Stimulated activated CD8-positive, alpha-beta memory T cell treated with anti-CD3 and anti-CD28 coated beads, Interleukin-4, amount 100 ng/mL, for 48 hours (primary cell): ENCODE measurements at places on chromosomes 2 and 18.

GRCh38 chr2:208142925-208143799 lies 2.8 kb downstream of the CRYGB start:
- DNase-seq = no peak

DNA sequence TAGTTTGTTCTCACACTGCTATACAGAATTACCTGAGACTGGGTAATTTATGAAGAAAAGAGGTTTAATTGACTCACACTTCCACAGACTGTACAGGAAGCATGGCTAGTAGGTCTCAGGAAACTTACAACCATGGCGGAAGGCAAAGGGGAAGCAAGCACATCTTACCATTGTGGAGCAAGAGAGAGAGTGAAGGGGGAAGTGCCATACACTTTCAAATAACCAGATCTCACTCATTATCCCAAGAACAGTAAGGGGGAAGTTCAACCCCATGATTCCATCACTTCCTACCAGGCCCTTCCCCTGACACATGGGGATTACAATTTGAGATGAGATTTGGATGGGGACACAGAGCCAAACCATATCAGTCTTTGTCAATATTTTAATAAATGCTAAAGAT lies 5.0 kb upstream of the CRYGB start:
- DNase-seq = no peak

DNA sequence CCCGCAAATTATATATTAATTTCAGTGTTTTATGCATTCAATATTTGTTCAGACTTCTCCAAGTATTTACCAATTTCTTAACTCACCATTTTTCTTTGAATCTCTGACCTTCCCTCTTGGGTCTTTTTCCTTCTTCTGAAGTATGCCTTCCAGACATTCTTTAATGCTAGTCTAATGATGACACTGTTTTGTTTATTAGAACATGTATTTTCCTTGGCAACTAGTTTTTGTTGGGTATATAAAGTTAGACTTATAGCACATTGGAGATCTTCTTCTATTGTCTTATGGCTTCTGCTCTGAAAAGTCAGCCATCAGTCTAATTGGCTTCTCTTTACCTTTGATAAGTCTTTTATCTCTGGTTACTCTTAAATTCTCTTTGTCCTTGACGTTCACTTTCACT lies 423.2 kb upstream of the NRP2 start:
- DNase-seq = no peak

DNA sequence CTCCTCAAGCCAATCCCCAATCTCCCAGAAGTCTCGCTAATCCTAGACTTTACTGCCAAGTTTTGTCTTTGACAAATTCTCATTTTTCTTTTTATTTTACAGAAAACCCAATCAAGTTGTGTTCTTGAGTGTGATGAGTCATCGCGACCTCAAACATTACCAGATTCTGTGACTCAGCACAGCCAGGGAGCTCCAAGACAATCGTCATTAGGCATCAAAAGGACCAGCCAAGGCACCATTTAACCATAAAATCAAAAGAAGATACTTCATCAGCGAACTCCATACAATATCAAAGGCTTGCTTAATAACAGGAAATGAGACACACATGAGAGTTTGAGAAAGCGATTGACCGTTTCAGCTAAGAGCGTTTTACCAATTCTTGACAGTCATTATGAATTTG lies 146.2 kb upstream of the AGAP1 start:
- DNase-seq = no peak

DNA sequence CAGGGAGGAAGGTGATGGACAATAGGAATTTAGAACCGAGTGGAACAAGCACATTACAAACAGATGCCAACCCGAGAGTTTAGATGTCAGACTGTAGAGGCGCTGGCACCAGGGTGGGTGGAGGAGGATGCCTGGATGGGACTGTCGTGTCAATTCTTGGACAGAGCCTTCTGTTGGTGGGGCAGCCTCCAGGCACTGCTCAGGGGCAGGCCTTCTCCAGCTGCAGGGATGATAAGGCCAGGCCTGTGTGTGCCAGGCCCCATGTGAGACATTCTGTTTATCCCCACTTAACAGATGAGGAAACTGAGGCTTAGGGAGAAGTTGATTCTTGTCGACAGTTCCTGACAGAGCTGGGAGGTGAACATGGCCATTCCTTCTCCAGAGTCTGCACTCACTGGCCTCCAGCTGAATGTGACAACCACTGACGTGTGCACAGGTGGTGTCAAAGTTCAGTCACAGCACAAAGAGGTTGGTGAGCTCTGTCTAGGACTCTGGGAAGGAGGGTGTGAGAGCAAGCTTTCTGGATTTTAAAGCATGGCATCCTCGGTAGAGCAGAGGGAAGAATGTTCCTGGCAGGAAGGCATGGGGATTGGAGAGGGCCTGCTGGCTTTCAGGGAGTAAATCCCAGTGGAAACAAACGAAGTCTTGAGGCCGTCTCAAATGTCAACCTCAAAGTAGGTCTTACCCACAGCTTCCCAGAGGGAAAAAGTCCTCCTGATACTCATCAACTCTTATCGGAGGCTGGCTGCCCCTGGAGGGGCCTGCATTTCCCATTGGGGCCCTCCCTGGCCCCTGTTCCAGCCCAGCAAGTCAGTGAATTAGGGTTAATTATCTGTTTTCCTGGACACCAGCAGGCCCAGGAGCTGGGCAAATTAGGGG lies 52.4 kb downstream of the GLI2 start:
- DNase-seq = no peak

DNA sequence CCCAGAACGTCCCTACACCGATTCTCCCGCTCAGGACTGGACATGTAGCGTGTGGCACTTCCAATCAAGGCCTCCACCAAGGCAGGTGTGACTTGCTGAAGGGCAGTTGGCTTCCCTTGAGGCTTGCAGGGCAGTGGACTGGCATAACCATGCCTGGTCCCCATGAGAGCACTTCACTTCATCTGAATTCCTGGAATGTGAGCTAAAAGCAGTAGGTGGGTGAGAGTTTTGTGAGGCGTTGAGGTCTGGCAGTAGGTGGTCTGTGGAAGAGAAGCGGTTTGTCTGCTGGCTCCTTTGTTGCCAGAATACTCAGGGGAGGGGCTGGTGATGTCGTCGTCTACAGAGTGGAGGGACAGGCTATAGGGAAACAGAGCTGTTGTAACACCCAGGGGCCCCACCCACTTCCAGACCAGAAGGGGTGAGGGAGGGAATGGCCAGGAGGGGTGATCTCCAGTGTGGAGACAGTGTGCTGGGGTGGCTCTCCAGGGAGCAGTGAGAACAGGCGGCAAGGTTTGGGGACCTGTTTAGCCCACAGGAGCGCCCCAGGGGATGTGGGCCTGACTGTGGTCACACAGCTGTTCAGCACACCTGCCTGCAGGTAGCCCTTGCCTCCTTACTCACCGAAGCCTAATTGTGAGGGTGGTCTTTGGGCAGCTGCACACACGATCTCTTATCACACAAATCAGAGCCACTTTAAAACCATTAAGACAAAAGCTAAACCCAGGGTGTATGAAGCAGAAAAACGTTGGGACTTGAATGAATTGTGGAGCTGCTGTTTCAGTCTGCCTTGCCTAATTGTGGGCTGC lies 21.5 kb upstream of the ALKAL2 start:
- no peak for DNase-seq

DNA sequence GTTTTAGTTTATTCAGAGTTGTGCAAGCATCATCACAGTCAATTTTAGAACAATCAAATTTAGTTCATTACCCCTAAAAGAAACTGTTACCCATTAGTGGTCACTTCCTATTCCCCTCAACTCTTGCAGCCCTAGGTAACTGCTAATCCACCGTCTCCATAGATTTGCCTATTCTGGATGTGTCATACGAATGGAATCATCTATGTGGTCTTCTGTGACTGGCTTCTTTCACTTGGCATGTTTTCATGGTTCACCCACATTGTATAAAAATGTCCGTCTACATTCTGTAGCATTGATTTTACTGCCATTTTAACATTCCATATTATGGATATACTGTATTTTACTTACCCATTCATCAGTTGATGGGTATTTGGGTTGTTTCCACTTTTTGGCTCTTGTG lies 5.3 kb upstream of the CEP68 start:
- DNase-seq = no peak

DNA sequence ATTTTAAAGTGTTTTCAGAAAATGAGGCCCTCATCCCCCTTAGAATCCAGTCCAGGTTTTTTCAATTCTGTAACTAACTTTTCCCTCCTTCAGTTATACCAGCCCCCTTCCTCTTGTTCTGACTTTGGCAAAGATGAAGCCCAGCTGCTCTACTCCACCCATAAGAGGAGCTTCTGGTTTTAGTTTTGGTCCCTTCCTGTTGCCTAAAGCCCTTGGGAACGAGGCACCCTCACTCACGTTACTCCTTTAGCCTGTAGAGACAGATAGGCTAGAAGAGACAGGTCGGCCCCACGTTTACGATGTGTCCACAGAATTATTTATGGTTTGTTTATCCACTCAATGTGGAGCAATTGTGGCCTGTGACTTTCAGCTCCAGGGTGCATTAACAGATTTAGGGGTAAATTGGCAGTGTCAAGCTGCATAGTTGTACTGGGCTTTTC lies 454.2 kb upstream of the TNP1 start:
- no peak for DNase-seq

- no peak for DNase-seq
Measured at GRCh38 chr2:146437712-146438111, 1407.1 kb upstream of the ACVR2A start.

DNA sequence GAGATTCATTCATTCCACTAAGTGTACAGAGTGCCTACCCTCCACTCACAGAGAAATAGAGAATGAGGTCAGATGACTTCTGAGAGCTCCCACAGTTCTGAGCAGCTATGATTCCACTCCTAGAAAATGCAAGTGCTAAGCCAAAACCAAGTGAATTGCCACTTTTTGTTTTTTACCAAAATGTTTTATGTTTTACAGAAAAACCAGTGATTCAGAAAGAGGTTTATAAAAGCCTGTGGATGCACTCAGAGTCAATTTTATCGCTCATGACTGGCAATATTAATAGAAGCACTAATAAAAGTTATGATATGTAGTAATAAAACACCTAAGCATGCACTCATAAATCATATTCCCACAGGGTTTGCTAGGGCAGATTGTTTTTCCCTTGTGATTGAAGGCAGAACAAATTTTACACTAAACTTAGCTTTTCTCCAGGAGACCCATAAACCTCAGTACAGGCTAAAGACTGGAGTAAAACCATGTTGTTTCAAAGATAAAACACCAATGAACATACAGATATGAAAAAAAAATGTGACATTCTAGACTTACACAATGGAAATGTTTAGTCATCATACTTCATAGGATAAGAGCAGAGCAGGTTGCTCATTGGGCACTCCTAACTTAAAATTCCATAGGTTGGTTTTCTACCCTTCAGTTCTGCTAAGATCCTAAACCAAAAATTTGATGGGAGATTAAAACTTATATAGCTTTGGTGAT lies 67.5 kb downstream of the PDK1 start:
- DNase-seq = no peak

GRCh38 chr18:43664487-43665008 lies 387.3 kb upstream of the SYT4 start:
- no peak for DNase-seq

DNA sequence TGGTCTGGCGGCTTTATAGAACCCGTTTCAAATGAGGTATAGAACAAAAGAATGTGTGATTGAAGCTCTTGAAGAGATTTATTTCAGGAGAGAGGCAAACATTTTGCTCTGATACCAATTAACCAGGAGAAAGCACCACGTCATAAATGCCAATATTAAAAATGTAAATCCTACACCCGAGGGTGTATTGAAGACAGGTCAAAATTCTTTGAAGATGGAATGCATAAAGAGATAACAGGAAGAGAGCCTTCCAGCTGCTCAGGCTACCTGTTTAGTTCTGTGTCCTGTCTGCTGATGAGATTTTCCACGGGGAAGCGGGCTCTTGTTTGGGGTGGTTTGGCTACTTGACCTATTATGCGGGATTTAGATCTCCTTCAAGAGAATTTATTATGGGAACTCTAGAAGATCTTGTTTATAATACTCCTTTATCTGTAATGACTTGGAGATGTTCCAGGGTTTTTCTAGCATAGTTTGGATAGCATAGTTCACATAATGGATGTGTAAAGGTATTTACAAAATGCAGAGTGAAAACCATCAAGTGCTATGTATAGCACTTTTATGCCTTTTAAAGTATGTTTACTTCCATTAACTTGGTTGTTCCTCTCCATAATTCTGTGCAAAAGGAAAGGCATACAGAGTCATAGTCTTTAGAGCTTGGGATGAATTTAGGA lies 204.5 kb upstream of the SPRED2 start:
- DNase-seq = no peak

DNA sequence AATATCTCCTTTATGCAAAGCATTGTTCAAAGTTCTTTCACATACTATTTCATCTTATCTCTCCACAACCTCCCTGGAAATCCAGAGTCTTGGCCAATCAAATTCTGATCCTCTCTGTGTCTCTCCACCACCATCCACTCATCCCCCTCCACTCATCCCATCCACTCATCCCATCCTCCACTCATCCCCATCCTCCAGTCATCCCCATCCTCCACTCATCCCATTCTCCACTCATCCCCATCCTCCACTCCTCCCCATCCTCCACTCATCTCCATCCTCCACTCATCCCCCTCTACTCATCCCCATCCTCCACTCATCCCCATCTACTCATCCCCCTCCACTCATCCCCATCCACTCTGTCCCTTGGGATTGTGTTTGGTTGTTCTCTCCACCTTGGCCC lies 101.1 kb downstream of the BCL2 start:
- no peak for DNase-seq

GRCh38 chr2:187842978-187843847 lies 289.0 kb upstream of the TFPI start:
- no peak for DNase-seq

GRCh38 chr2:201235860-201236811 lies 24.2 kb upstream of the CASP8 start:
- peak; percentile 56 for DNase-seq

- no peak for DNase-seq
Measured at GRCh38 chr18:40855661-40856060, 1099.4 kb upstream of the PIK3C3 start.

DNA sequence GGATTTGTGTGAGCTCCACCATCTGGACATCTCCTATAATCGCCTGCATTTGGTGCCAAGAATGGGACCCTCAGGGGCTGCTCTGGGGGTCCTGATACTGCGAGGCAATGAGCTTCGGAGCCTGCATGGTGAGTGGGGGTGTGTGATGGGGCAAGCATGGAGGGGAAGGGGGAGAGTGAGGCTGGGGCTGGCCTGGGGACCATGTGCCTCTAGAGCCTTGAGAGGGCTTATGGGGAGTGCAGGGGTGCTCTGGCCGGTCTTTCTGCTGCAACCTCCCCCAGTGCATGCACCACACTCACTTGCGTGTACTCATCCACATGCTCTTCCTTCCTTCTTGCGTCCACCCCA lies 7.9 kb downstream of the STK11IP start:
- no peak for DNase-seq

GRCh38 chr18:65725251-65726050 lies 25.4 kb upstream of the CDH7 start:
- no peak for DNase-seq

DNA sequence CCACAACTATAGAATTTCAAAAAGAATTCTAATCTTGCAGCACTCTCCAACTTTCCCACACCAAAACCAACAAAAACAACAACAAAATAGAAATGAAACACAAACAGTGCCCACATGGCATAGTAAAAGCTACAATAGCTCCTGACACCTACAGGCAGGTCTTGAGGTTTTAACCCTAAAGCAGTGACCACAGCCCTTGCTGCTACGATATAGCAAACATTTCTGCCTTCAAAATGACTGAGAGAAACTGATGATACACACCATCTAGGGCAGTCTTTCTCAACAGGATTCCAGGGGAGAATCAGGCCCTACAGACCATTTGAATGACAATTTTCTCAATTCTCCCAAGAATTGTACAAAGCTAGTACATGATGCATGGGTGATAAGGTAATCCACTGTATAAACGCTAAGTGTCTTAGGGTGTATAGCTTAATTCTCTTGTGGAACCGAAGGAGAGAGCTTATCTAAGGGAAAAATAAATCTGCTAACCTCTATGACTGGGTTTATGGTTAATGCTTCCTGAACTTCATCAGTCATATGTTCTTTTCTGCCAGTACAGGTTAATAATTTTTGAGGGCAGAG lies 46.5 kb downstream of the TRAK2 start:
- no peak for DNase-seq
